ENCODE measurements at places on chromosomes 7 and 10.

GRCh38 chr7:90262438-90262837 lies 17.5 kb downstream of the CFAP69 start:
- peak; percentile 21 for DNase-seq

DNA sequence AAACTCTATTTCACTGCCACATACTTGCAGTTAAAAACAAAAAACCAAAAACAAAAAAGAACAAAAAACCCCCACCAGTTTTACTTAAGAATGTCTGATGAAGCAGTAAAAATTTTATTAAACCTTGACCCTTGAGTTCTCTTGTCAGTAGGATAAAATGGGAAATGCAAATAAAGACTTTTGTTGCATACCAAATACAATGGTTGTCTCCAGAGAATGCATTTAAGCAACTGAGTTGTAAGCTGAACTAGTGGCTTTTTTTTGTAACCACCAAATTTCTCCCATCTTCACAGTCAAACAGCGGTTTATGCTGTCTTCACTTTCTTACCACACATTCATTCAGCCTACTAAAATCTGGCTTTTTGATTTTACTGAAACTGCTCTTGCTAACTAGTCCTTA lies 3.1 kb downstream of the SYPL1 start:
- no peak for DNase-seq

DNA sequence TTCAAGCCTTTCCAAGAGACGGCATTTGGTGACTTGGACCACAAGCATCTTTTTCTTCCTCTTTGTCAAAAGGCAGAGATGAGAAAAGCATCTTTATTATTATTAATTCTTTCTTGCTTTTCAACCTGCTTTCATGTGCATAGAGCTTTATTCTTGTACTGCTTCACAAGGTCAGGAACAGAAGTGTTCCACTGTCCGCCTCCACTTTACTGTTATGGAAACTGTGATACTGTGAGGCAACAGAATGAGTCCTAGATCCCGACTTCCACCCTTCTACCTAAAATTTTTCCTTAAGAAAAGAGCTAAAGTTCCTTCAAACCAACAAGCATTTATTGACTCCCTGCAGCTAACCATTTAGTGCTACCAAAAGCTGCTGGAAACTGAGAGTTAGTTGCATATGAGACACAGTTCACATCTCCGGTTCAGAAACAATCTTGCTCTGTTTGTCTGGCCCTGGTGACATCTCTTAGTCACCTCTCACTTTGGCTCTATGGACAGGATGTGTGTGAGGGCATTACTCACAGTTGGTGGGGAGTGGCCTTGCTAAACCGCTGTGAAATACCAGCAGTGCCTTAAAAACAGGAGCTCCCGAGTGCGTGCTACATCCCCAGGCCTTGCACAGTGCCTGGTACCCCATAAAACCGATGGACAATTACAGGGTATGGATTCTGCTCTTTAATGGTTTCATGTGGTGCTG lies 77.1 kb upstream of the TRIL start:
- peak; percentile 28 for DNase-seq

- DNase-seq: no peak
Measured at GRCh38 chr10:46218921-46219320, 67.9 kb upstream of the ANTXRL start.

DNA sequence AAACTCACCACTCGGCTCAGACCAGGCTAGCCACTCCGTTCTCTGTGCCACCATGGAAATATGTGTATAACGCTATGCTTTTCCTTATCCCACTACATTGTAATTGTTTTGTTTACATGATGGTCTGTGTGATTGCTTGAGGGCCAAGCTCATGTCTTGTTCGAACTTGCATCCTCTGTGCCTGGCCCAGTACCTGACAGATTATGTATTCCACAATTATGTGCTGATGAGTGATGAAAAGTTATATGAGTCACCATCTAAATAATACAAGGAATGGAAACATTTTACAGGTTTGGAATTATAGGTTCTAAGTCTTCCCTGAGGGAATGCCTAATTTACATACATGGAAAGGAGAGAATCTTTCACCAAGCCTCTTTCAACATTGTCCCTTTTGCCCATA lies 137.4 kb downstream of the C7orf25 start:
- no peak for DNase-seq

- peak; percentile 5 for DNase-seq
Measured at GRCh38 chr10:34815185-34816084, at the start of gene PARD3. Gene PARD3 (minus strand): TSS chr10:34815296. CDS start chr10:34814995, 301 bp downstream.

DNA sequence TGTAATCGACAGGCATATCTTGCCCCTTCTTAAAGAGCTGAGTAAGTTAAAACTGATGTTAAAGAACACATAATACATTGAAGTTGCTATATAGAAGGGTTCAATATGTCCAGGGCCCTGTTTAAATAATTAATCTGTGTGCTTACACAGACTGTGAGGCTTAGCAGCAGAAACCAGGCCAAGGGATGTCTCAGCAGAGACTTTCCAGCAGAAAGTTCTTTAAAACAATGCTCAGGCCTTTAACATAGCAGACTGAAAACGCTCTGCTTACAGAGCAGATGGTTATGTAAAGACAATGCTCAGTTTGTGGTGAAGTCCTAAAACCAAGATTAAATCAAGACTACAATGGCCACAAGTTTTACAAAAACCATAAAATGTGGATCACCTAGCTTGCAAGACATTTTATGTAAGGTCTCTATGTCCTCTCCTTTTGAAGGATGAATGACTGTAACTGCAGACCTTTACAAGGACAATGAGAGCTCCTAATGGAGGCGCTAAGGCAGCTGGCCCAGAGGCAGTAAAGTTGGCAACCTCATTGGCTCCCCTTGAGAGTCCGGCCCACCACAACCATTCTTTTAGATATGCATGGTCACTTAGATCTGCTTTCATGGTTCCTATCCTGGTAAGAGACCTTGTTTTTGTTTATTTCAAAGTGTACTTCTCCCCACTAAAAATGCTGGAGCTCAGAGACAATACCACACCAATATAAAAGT lies 56.3 kb downstream of the FZD1 start:
- no peak for DNase-seq

DNA sequence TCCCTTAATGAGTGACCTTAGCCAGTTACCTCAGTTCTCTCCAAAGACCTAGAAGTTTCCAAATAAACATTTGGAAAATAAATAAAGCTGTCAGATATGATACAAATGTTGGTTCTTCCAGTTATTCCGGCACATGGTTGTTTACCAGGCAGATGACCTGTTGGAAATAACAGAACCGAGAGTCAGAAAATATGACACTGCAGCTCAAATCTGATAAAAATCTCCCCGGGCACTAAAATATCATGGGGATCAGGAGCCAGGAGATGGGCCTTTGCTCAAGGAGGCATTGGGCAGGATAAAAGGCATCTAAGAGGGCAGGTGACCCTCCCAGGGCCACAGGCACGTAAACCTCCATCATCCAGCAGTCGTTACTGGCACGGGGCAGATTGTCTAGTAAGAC lies 164.0 kb upstream of the LYZL1 start:
- no peak for DNase-seq

DNA sequence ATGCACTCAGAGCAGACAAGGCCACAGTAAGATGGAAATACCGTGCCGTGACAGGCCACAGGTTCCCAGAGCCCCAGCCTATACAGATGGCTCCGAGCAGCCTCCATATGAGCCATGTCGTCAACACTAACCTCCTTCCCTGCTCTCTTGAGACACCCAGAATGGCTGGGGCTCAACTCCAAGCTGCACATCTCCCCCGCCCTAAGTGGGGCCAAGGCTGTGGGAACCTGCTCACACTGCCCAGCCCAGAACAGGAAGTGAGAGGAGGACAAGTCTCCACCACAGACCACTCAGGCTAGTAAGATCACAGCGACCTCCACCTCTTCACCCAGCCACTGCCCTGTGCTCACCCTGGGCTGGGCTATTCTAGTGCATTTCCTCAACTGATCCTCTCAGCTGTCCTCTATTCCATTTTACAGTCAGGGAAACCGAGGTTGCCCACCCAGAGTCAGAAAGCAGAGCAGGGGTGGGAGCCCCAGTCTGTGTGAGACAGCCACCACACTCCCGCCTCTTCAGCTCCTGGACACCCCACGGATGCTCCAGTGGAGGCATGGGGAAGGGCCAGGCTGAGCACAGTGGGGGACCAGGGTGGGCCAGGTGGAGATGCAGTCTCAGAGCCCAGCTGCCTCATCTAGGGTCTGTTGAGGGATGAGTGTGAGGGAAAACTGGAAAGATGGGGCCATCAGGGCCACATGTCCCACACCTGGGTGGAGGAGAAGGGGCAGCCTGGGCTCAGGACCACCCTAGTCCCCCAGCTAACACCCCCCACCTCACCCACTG lies 11.6 kb downstream of the GRID1 start:
- DNase-seq: no peak

GRCh38 chr7:141563956-141564623 lies 12.9 kb downstream of the AGK start:
- DNase-seq: no peak

- no peak for DNase-seq
Measured at GRCh38 chr10:89929282-89930026, 228.1 kb downstream of the KIF20B start.

GRCh38 chr10:15704581-15704968 lies 15.1 kb downstream of the ITGA8 start:
- DNase-seq: no peak

GRCh38 chr10:24899571-24899970 lies 52.8 kb downstream of the PRTFDC1 start:
- DNase-seq: no peak

DNA sequence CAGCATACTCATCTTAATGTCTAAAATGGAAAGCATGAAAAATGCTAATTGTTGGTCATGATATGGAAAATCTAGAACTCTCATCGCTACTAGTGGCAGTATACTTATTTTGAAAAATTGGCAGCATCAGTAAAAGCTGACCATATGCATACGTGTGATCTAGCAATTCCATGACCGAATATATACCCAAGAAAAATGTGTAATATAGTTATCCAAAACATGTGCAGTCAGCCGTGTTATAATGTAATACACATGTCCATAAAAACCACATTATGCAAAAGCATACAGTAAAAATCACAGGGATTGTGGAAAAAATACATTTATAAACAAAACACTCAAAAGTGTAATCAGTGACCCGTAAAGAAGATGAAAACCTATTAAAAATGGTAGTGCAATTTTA lies 439.0 kb downstream of the SH2D4B start:
- DNase-seq: no peak

- DNase-seq: peak; percentile 74
Measured at GRCh38 chr10:119517235-119518141, 25.0 kb downstream of the RGS10 start.

- no peak for DNase-seq
Measured at GRCh38 chr10:62744136-62744535, 60.4 kb upstream of the ADO start.

DNA sequence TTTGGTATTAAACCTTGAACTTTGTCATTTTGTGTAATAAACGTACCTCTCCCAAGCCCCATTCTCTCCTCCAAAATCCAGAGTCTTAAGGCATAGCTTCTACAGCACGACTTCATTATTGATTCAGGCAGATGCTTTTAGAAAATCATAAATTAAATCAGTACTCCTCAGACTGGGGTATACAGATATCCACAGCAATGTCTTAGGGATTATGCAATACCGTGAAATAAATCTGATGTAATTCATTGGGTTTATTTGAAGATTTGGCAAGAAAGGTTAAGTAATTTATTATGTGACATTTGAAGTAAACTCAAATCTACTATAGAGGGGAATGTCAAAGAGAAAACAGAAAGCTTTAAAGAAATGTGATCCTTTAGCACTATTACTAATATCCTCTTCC lies 246.1 kb upstream of the PLXDC2 start:
- DNase-seq: no peak

- DNase-seq: no peak
Measured at GRCh38 chr10:49298983-49299815, at the start of gene C10orf71. Gene C10orf71 (plus strand): TSS chr10:49299170. CDS start chr10:49322546, 23,376 bp downstream.

DNA sequence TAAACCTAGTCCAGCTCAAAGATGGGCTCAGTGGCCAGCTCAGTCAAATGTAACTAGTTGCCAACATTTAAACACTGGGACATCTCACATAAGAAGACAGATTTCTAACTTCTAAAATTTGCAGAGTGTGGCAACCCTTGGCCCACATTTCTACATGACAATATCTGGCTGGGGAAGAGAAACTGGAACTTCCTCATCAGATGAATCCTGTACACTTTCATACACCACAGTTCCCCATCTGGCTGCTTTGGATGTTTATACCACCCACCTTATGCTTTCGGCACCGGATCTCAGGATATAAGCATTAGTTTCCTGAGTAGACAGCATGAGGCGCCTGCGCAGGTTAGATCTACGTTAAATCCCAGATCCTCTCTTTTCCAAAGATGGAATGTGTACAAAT lies 199.3 kb downstream of the PRKG1 start:
- DNase-seq: no peak
